Karpas-422 (cell line): ENCODE measurements at places on chromosomes 12 and 14.
A peak's percentile ranks its signal among the peaks of the same experiment; 100 is the strongest.

DNA sequence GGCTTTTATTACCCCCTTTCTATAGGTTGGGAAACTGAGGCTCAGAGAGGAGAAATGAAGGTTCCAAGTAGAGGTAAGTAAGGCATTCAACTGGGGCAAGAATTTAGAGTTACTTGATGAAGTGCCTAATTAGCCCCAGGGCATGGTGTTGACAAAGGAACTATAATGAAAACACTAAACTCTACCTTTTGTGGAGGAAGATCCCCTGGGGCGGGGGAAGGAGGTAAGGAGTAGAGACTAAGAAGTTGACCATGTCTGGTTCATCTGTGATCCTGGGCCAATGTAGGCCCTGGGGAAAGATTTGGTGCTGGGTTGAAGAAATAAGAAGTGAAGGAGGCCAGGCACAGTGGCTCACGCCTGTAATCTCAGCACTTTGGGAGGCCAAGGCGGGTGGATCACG is 16.2 kb upstream of the COX6A1 start:
- DNase-seq, result no peak

DNA sequence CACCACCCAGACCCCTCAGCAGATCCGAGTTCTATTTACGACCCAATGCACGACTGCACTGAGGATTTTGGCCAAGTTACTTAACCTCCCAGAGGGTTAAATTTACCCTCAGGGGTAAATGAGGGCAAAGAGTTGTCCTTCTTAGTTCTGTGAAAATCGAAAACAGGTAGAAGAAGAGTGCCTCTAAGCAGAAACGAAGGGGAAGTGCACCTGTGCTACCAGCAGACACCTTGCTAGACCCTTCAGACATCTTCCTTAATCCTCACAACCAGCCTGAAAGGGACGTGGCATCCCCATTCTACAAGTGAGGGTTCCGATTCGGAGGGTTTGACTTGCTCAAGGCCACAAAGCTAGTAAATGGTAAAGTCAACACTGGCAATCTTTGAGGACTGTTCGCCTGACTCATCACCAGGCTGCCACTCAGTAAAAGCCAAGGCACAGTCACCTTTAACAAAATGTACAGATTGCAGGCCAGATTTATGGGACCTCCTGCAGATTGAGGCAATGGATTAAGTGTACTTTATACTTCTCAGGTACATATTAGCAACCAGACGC is 1.6 kb downstream of the GSG1 start:
- peak; percentile 42 for DNase-seq

GRCh38 chr14:87411370-87411769 is 581.6 kb downstream of the GALC start:
- no peak for DNase-seq

DNA sequence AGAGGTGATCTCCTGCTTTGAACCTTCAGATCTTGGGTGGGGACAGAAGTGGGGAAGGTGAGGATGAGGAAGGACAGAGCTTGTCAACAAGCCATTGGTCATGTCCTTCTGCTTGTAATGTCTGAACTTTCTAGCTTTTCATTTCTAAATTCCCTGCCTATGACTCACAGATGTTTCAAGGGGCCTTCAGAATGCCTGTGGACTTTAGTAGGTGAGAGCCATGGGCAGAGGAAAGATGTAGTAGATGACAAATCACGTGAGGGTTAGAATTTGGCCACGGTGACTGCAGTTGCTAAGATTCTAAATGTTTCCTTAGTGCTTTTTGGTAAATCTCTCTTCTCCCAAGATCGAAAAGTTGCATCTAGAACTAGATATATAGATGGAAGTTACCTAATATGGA is 18.7 kb upstream of the CREBL2 start:
- no peak for DNase-seq

- DNase-seq, result no peak
These were observed 24.6 kb upstream of the LTBP2 start for GRCh38 chr14:74636424-74637177.

- no peak for DNase-seq
These were observed 13.1 kb downstream of the TMEM63C start for GRCh38 chr14:77194706-77195105.

DNA sequence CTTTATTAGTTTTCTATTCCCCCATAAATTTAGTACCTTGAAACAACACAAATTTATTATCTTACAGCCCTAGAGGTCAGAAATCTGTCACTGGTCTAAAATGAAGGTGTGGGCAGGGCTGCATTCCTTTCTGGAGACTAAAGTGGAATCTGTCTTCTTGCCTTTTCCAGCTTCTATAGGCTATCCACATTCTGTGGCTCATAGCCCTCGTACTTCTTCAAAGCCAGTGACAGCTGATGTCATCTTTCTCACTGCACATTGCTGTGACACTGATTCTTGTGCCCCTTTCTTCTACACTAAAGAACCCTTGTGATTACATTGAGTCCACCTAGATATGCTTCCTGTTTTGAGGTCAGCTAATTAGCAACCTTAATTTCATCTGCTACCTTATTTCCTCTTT is 23.2 kb upstream of the DCN start:
- peak; percentile 43 for DNase-seq
